Activated naive CD4-positive, alpha-beta T cell (primary cell): ENCODE measurements at places on chromosomes 5 and 9.

- DNase-seq = no peak
Observed at GRCh38 chr5:2721385-2722138, 29.9 kb downstream of the IRX2 start.

GRCh38 chr9:114987116-114987515 lies 56.7 kb upstream of the TNFSF8 start:
- no peak for DNase-seq

DNA sequence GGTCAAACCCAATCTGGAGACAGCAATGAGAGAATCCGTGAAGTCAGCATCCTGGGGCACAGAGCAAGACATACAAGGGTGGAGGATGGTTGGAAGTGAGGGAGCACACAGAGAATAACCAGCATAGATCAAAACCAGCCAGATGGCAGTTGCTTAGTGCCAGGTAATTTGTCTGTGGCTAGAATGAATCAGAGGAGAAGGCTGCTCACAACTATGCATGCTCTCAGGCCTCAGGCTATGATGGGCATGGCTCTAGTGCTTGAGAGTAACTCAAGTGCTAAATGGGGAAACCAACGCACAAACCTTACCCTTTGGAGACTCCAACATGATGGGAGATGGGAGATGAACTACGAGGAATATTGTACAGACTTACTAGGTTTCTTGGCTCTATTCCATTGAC lies 160.8 kb downstream of the DMRT2 start:
- DNase-seq = no peak

DNA sequence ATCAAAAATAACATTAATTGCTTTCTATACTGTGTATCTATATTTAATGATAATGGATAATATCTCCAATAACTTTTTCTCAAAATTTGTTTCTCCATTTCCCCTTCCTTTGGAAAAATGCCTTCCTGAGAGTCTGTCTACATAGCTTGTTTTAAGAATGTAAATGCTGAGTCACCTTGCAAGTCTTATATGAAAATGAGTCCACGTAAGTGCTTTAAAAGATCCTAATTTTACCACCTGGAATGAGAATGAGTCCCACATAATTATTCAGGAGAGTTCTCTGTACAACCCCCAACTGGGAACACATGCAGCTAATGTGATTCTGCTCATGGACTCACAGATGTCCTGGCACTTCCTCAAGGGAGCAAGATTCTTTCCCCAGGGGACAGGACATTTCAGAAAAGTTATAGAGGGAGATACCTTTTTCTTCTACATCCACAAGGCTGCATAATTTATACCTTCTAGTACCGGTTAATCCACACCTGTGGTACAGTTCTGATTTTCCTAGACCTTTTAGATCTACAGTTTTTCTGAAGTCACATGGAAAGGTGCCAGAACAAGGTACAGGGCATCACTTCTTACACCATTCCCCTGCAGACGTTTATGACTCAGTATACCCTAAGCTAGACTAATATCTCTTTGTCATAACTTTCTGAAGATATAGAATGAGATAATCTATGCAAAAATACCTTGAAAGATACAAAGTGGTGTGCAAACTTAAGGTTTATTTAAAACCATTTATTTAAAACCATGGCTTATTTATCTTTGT lies 314.1 kb downstream of the CETN3 start:
- no peak for DNase-seq

DNA sequence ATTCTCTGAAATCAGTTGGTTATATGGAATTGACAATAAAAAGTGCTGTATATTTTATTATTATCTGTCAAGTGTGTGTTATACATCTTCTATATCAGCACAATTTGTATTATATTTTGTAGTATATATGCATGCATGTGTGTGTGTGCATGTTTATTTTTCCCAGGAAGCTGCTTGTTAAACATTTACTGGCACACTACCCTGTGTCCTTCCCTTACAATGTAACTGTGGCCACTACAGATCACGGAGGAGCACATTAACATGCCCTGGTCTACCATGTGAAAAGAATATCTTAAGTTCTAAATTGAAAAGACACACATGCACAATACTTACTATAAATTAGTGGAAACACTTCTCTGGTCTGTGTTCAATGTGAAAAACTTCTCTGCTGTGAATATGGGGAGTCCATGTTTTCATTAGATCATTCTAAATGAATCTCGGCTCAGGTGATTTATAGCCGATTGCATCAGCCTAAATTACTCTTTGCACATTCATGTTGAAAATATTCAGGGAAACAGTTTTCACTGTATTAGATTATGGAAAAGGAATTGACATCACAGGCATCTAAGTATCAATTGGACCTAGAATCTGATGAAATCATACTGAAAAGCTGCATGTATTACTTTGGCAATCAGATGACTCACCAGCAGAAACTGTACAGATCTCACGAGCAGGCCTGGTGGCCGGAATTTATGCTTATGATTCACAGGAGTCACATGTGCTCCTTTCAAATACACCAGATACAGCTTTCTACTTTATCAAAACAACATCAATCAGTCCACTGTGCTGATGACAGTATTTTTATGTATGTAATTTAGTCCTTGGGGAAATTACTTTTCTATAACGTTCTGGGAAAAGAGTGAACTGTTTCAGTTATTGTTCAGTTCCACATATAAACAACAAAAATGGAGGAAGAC lies 39.4 kb downstream of the LURAP1L start:
- no peak for DNase-seq

DNA sequence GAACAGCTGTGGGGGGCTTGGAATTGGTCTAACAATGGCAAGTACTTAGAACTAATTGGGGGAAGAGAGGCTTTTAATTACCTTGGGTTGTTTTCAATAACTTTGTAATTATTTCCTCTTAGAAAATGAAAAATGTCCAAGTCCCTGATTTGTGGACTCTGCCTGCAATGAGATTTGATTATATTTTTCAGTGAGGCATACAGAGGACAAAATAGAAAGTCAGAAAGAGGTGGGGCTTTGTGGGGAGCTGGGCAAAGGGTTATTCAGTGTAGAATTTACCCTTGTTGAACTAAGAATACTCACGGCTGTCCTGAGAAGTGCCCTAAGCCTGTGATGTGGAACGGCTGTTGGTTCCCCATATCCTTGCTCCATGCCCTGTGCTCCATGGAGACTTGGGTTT lies 153.0 kb downstream of the ICE1 start:
- DNase-seq = no peak

DNA sequence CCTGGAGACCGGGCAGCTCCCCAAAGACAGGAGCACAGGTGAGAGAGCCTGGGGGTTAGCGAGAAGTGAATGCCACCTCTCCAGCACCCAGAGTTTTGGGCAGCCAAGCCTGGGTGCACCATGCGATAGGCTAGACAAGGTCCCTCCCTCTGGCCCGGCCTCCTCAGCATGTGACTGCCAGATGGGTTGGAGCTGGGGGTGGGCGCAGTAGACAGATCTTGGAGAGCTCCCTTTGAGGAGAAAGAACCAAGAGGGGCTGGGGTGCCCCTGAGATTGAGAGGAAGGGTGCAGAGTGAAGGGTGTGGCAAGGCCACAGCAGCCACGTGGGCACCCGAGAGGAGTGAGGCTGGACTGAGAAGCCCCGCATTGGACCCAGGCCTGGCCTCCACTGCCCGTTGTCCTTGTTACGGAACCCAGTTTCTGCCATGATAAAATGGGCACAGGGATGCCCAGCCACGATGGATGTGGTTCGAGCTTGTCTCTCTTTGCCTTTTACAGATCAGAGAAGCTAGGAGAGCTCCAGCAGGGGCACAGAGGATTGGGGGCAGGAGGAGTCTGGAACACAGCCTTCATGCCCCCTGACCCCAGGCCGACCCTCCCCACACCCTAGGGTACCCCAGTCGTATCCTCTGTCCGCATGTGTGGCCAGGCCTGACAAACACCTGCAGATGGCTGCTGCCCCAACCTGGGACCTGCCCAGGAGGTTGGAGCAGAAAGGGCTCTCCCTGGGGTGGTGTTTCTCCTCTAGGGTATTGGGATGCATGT lies 1.4 kb downstream of the TMEM141 start:
- no peak for DNase-seq

DNA sequence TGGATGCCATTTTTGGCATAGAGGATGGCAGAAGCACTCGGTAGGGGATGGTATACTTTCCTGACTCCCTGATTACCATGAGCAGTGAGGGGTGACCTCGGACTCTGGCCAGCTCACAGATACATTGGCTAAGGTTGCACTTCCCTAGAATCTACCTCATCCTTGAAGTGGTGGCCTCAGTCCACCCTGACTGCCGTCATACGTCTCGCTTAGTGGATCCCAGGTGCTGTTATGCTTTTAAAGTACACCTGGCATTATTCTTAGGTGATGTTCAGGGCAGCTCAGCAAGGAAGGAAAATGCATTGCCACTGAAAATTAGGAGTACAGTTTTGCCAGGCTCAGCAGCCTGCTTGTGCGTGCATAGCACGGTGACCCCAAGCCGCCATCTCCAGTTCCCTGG lies 87.3 kb downstream of the SYK start:
- DNase-seq = no peak

GRCh38 chr5:36939969-36940858 lies 63.6 kb downstream of the NIPBL start:
- no peak for DNase-seq

- peak; percentile 56 for DNase-seq
Observed at GRCh38 chr9:15306757-15307522, at the start of gene TTC39B. Gene TTC39B (minus strand): TSS chr9:15307216. CDS start chr9:15307125, 91 bp downstream.

DNA sequence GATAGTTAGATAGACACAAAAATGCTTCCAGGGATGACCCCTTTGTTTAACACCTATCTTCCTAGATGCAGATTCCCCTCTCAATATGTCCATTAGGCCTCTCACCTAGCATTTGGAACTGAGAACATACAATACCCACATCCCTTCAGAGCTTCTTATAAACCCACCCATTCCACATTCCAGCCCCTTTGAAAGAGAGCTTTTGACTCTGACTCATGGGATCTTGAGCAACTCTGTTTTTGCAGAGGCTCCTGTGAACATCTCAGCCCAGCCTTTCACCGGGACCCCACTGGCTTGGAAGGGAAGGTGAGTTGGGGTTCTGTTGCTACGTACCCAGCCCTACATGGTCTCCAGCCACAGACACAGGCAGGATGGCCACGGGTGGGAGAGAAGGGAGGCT lies 195.5 kb downstream of the FRMD3 start:
- no peak for DNase-seq

GRCh38 chr5:115858396-115858795 lies 16.7 kb downstream of the AP3S1 start:
- DNase-seq = no peak

DNA sequence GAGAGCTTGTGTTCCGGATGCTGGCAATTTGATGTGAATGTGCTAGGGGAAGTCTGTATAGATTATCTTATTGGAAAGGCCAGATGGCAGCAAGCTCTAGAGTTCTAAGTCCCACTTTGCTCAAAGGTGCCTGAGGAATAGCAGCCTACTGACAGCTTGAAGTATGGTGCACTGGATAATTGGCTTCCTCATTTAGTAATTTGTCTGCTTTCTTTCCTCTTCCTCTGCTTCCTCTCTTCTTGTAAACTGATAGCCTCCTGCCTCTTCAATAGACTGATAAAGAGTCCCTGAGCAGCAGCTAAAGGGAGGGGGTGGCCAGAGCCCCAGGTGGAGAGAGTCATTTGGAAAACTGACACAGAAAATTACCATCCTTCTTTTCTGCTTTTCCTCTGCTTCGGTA lies 177.3 kb downstream of the FGF1 start:
- no peak for DNase-seq

- DNase-seq = no peak
Observed at GRCh38 chr5:170634256-170634990, 130.6 kb downstream of the KCNIP1 start.

DNA sequence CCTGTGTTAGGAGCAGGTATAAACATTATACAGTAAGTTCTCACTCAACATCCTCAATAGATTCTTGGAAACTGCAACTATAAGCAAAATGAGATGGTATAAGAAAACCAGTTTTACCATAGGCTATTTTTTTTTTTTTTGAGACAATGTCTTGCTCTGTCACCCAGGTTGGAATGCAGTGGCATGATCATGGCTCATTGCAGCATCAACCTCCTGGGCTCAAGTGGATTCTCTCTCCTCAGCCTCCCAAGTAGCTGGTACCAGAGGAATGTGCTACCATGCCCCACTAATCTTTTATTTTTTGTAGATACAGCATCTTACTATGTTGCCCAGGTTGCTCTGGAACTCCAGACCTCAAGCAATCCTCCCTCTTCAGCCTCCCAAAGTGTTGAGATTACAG lies 50.1 kb upstream of the ADRB2 start:
- no peak for DNase-seq

DNA sequence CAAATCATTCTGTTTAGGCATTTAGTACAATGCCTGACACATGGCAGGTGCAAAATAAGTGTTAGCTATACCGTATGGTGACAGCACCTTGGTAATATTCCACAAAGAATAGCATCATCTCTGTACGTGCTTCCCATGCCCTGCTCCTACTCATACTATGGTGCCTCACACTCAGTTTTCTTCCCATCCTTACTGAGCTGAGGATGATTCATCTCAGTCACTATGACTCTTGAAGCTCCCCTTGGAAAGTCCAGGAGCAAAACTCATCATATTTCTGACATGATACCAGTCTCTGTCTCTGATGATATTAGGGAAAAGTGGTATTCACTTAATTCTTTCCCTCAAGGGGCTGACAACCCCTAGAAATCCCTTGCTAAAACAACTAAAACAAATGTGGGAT lies 423.3 kb downstream of the EFNA5 start:
- no peak for DNase-seq

DNA sequence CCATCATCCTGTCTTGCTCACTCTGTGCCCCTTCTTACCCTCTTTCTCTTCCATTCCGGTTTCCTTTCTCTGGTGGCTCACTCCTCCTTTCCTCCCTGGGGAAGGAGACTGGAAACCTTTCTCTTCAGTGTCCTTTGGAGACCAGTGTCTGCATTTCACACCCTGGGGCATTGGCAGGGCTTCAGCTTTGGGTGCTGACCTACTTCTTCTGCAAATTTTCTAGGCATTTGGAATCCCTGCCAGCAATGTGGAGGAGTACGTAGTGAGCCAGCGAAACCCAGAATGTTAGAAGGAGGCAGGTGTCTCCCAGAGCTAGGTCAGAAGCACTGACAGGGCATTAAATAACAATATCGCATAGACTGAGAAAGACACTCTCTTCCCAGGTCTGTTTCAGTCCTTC lies 122.2 kb downstream of the SLC28A3 start:
- no peak for DNase-seq

DNA sequence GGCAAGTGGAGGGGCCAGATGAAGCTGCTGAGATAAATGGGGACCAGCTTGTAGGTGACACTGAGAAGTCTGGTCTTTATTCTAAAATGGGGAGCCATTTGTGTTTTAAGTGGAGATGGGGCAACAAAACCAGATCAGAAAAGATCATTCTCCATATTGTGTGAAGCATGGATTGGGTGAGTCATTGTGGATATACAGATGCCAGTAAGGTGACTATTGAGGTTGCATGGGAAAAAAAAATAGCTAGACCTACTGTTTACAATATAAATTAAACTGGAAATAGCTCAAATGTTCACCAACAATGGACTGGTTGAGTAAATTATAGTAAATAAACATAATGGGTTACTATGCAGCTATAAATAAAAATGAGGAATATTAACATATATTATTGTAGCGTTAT lies 5.4 kb upstream of the MAP1B start:
- no peak for DNase-seq

GRCh38 chr9:76787677-76788076 lies 23.4 kb downstream of the PCA3 start:
- no peak for DNase-seq
